Stomach (tissue), 19 donors: ENCODE measurements at places on chromosomes 16 and 17. TPM values are rescaled to one million over a fixed set of nuclear protein-coding genes. Genes with fewer than 3 reads are reported as not detected.

The TEX19 gene
- total RNA-seq, result not detected

The TSEN54 gene
- total RNA-seq, result 32.6 TPM

The ABCC12 gene
- total RNA-seq, result not detected

The SEZ6L2 gene
- not detected for total RNA-seq

The SERPINF2 gene
- total RNA-seq, result 4.1 TPM

The KIF2B gene
- total RNA-seq, result not detected

The SLFN14 gene
- not detected for total RNA-seq

DNA sequence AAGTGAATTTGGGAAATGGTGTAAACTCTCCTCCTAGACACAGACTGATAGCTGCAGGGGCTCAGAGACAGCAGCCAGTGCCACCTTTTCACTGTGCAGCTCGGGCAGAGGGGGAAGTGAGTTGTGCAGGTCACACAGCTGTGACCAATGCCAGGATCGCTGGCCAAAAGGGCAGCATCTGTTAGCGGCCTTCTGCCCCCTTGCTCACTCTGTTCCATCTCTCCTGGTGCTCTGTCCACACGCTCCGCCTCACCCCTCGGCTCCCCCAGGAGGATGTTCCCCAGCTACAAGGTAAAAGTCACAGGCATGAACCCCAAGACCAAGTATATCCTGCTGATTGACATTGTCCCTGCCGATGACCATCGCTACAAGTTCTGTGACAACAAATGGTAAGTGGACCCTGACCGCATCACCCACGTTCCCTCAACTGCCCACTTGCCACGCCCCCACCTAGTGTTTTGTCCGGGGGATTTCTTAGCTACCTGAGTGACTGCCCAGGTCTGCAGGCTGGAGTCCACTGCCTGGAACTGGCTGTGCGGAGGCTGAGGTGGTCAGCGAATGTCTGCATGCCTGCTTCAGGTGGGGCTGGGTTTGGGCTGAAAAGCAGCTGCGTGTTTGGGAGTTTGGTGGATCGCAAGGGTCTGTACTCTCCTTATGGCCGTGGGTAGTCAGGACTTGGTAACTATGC lies 13.5 kb downstream of the TBX4 start:
- no peak for DNase-seq

GRCh38 chr17:82876149-82876548 lies 36.3 kb upstream of the ZNF750 start:
- DNase-seq, result no peak

GRCh38 chr17:83121921-83122820 lies 42.8 kb downstream of the METRNL start:
- no peak for DNase-seq

GRCh38 chr17:213286-214105 lies 32.0 kb upstream of the DOC2B start:
- DNase-seq, result no peak

DNA sequence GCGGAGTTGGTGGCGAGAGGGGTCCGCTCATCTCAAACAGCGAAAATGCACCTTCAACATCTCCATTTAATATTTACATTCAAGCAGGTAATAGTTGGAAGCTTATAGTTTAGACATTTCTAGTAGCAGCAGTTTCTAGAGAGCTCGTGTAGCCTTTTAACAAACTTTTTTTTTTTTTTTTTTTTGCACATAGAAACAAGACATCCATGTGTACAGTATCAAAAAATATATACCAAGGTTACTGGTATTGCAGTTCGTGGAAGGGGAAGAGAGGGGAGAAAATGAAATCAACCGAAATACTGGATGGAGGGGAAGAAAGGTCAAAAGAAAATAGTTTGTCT lies 6.2 kb downstream of the CBX4 start:
- no peak for DNase-seq

DNA sequence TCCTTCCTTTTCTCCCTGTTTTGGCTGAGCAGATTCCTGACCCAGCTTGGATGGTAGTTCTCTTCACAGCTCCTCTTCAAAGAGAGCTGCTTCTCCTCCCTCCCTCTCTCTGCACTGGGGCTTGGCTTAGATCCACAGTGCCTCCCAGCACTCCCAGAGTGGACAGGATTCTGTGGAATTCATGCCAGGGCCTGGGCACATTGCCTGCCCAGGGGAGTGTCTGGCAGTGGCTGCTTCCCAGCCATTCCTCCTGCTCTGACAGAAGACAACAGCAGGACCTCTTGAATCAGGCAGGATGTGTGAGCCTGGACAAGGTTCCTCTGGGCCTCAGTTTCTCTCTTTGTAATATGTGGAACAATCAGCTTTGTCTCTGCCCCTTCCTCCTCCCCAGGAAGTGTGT lies 4.5 kb upstream of the MMP28 start:
- peak; percentile 81 for DNase-seq

DNA sequence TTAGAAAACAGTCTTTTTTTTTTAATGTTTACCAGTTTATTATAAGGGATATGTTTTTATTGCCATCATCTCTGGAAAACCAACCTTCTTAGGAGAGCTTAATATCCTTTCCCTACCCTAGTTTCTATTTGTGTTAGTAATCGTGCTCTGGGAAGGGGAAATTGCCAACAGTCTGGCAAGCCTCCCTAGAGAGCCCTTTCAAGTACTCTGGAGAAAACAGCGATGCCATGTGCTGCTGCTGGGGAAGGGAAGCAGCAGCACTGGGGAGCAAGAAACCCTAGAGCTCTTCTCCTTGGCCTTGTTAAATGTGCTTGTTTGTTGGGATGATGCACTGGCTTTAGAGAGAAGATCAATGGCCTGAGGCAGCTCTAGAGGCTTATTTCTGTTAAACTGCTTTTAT lies 10.3 kb downstream of the RETREG3 start:
- no peak for DNase-seq

DNA sequence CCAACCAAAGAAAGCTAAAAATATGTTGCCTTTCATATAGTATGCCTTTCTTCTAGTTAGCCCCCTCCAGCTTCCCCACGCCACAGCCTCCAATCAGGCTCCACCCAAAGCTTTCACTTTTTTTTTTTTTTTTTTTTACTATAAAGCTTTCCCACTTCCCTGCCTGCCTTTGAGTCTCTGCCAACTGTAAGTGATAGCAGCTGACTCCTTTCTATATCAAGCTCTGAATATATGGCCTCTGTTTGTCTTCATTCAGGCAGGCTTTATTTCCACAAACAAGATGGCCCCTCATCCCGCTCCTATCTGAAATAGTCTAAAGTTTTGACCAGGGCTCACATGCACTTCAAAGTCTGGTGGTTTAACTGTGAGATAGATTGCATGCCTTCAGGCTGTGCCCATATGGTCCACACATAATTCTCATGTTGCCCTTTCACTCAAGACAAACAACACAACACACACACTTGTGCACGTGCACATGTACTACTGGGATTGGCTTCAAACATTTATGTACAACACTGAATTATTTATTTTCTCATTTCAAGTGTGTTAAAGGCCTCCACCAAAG lies 39.8 kb upstream of the DYNLRB2 start:
- DNase-seq, result no peak

DNA sequence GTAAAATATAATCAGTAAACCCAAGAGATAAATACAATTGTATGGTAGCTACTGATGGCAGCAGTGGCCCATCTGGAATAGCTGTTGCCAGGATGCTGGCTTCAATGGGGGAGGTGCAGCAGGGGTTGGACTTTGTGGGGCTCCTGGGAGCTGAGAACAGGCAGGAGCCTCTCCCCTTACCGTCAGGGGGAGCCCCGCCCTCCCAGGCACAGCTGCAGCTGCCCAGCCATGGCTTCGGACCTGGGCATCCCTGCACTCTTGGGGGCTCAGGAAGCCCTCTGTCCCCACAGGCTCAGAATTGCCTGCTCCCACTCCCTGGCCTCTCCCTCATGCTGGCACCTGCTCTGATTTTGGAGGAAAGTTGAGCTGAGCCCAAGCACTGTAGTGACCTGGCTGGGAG lies 741.1 kb downstream of the CDH11 start:
- no peak for DNase-seq

DNA sequence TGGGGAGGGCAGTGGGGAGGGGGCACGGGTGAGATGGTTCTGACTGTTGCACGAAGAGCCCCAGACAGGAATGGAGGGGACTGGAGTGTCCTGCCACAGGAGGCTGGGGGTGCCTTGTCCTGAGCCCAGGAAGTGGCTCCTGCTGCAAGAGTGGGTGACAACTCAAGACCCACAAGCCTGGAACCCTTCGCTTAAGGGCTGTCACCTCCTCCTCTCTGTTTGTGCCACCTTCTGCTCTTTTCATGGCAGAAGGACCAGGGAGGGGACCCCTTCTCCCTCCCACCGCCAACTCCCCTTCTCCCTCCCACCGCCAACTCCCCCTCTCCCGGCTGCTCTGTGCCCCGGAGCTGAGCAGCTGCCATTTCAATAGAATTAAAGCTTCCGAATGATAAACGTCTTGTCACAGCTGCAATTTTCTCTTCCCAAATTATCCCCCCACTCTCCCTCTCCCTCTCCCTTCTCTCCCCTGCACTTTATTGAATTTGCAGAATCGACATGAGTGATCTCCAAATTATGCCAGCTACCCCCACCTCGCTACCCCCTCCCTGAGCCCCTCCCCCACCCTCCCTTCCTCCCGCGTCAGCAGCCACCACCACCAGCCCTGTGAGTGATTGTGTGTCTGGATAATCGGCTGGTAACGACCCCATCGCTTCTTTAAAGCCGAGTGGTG lies 13.7 kb downstream of the GJD3 start:
- no peak for DNase-seq

- DNase-seq, result no peak
These were observed at the start of gene CCL7 for GRCh38 chr17:34269969-34270368. CCL7 (plus strand) TSS chr17:34270221; CDS start chr17:34270291, 70 bp downstream.

GRCh38 chr17:73874008-73874720 lies 229.9 kb upstream of the SDK2 start:
- DNase-seq, result no peak
